ENCODE measurements at places on chromosomes 4 and X.

DNA sequence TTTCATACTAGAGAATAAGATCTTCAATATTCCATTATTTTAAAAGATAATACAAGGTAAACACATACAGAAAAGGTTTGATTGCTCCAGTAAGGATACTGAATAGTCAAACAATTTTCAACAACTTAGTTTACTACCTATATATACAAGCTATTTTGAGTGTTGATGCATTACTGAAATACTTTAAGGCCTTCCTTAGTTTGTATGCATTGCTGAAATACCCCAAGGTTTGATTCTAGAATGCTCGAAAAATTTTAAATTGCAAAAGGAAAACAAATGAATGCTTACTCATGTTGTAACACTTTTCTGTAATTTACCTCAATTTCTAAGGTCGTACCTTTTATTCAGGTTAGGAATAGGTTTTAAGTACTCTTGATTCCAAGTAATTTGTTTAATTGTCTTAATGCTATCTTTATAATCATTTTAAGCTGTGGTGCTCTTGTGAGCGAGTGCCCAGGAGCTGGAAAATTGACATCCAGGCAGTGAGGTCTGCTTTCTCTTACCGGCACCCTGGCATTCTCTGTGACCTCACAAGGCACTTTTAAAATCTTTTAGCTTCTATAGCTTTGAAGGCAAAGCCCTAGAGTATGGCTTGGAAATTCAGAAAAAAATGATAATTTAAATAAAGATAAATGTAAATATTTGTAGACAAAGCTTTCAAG is 114.0 kb downstream of the BMPR1B start:
- DNase-seq: no peak

GRCh38 chr4:14403132-14403531 is 599.1 kb upstream of the CPEB2 start:
- no peak for DNase-seq

GRCh38 chrX:136867096-136867491 is 13.4 kb downstream of the RBMX start:
- DNase-seq: no peak

- DNase-seq: no peak
These were observed 138.5 kb upstream of the QRFPR start for GRCh38 chr4:121519236-121519838.

- DNase-seq: no peak
These were observed 90.0 kb downstream of the ELOVL6 start for GRCh38 chr4:110108422-110108821.

GRCh38 chr4:6939761-6940743 is 30.4 kb downstream of the TBC1D14 start:
- no peak for DNase-seq

DNA sequence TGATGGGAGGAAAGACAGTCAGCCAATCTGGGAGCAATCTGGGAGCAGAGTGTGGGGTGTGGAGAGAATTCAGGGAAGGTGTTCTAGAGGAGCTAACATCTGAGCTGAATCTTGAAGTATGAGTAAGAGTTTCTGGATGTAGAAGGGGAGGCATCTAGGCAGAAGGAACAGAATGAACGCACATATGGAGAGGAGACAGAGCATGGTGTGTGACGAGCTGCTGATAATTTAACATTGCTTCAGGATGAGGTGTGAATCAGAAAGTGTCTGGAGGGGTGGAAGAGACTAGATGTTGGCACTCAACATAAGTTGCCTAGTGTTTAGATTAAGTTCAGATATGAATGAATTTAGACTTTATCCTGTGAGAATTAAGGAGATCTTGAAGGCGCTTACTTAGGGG is 58.9 kb downstream of the CPE start:
- DNase-seq: no peak

- no peak for DNase-seq
These were observed 78.7 kb downstream of the LNX1 start for GRCh38 chr4:53512608-53513007.

- no peak for DNase-seq
These were observed 69.5 kb downstream of the LARP1B start for GRCh38 chr4:128130621-128131020.

DNA sequence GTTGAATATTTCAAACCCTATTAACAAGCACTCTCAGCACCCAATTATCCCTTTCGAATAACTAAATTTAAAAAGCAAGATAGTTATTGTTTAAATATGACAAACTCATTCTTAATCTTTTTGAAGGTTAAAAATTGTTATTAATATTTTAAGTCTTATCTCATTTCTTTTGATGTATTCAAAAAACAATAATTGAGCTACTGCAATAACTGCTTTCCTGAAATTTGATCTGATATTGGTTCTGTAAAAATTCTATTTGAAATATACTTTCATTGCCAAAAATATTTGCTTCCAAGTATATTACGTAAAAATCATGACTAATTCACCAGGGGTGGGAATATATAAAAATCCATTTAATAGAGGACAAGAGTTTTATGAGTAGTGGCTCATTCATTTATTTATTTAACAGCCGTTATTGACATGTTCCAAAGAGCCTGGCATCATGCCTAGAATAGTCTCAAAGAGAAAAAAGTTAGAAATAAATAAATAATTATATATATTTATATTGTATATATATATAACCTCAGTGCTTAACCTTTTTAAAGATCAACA is 34.4 kb downstream of the GLRA3 start:
- DNase-seq: no peak

- DNase-seq: no peak
These were observed 39.1 kb upstream of the TMEM184C start for GRCh38 chr4:147578051-147578476.

- no peak for DNase-seq
These were observed 92.2 kb upstream of the GPR34 start for GRCh38 chrX:41596596-41596995.

- no peak for DNase-seq
These were observed 98.7 kb upstream of the PPP2R3B start for GRCh38 chrX:485368-485767.

DNA sequence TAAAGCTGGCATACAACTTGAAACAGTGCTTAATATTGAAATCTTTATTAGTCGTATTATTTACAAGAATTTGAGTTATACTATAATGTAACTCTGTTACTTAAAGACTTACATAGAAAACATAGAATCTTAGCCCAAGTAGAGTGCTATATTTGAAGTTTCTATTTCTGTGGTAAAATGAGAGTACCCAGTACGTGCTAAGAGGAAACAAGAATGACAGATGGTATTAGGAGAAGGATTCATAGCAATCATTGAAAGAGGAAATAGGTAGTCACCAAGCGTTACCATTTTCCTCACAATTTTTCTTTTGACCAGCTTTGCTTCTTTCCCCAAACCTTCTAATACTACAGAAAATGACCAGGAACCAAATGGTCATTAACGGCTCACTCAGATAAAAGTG is 412.1 kb upstream of the GRIA3 start:
- no peak for DNase-seq

DNA sequence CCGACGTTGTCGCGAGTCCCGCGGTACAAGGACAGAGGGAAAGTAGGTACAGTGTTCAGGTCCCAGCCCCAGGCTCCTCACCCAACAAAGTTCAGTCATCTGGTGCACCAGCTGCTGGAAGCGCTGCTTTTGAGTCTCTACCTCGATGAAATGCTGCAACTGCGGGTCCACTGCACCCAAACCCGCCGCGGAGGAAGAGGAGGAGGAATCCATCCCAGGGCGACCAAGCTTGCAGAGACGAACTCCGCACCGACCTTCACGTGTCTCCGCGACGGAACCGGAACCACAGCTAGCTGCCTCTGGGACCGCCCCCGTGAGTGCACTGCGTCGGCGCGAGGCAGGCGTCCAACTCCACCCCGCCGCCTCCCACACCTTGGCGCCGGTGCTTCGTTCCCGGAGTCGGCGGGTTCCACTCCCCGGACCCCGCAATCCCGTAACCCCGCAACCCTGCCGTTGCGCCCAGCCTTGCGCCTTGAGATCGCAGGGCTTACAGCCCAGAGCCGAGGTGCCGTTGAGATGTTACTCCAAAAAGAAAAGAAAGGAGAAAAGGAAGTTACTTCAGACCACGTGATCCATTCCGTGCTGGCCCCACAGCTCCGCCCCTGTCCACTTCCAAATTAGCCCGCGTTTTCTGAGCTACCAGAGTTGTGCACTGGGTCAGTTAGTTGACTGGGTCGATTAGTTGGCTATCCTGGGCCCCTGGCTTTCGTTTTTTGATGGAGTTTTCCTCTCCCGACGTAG is at the start of gene TIMM8A:
Gene TIMM8A, minus strand, starts transcription at position 291 of the 741 bp plus-strand sequence. Its CDS starts 78 bp downstream, at position 213.
- DNase-seq: peak; percentile 49

GRCh38 chrX:45980726-45981125 is 564.5 kb downstream of the ZNF674 start:
- no peak for DNase-seq

DNA sequence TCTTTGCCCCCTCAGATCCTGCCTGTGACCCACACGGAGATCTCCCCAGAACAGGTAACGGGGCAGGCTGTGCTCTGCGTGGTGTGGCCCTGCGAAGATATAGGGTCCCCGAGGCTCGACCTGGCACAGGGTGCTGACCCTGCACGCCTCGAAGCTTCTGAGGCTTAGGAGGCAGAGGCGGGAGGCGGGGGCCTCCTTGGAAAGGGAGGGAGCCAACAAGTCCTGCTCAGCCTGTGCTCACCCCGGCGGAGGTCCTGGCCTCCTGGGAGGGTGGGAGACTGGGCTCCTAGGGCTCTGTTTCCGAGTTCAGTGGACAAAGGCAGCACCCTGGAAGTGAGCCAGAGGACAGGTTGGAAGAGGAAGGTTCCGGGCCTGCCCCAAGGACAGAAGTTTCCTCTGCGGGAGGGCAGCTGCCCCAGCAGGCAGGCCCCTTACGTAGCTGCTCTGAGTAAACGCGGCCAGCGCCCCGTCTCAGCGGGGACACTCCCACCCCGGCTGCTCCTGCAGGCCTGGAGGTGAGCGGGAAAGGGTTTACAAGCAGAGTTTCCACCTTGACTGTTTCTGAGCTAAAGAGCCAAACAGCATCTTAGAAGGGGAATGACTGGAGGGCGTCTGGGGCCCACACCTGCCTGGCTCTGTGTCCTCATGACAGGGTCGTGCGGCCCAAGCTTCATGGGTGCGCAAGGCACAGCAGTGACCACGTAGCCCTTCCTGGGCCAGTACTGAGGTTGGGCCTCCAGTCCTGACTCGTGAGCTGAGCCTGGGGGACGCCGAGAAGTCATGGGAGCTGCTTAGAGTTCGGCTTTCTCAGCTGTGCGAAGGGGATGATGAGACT is 16.1 kb downstream of the TMEM175 start:
- no peak for DNase-seq

DNA sequence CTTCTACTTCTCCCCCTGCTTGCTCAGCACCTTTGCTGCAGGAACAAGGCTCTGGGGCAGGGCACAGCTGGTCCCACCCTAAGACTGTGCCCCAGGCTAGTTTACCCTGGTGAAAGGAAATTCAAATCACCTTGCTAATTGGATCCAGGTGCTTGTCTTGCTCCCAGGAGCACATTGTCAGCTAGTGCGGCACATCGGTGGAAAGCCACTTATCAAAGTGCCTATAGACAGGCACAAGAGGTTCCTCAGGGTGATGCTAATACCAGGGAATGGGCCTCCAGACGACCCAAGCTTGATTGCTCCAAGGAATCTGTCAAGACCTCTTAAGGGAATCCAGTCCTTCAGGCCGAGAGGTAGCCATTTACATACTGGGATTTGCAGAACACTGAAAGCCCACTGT is 64.5 kb upstream of the PRPS1 start:
- DNase-seq: no peak

DNA sequence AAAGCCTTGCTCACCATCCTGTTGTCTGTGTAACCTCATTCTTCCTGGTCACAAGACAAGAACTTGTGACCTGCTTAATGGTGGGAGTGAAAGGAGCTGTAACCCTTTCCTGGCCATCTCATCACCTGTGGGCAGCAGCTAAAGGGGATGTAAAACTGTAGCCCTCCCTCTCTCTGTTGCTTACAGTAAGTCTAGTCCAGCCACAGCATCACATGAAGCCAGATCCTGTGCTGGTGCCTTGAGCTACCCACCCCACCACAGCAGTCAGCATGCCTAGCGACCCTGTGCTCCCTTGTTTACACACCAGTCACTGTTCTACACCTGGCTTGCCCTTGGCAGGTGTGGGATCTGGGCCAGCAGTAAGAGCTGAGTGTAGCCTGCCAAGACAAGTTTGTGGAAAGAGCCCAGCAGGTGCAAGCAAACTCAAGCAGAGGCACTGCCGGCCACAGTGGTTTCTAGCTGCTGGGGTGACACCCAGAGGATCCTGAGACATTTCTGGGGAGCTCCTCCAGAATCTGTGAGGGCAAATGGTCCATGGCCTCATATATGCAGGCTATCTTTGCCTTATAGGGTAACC is 41.0 kb downstream of the UGT2B28 start:
- no peak for DNase-seq

DNA sequence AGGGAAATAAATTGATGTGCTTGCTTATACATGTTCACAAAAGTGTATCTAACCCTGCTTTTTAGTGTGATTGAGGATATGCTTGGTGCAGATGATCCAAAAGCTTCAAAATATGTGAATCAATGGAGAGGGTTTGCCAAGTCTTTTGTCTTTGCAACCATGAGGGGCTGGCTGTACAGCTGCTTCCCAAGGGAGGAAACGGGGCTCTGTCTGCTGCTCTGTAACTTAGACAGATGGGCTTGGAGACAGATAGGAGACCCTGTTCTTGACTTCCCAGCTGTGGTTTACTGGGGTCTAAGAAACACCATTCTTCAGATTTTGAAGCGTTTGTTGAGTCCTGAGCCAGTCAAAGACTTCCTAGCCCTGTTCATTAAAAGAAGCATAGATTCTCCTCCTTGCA is 152.3 kb downstream of the DCLK2 start:
- DNase-seq: no peak

DNA sequence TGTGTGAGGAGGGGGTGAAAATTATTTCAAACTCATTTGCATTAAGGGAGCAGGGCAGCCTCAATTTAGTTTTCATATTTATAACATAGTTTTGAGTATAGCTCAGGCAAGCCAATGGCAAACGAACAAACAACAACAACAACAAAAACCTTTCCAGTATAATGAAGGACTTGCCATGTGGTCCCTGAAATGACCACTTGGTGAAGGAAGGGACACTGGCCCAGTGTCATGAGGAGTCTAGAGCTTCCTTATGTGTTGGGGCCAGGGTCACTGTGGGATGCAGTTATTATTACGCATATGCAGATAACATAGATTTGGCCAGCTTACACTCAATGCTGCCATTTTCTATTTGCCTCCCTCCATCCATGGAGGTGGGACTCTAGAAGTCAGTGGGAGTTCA is 23.3 kb downstream of the NKX3-2 start:
- DNase-seq: no peak

DNA sequence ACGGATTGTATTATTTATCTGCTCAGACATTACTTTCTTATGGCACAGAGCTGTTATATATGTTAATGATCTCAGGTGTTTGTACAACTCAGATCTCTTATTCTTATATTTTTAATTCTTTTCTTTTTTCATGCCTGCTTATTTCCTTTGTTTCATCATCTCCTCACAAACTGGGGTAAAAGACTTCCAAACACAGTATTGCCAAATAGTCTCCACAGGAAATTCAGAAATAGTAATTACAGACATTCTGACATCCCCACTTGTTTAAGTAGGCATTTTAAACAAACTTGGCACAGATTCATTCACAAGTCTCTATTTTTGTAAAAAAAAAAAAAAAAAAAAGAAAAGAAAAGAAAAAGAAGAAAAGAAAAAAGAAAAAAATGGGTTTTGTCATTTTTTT is 129.7 kb upstream of the USP38 start:
- no peak for DNase-seq

Data from stimulated activated CD4-positive, alpha-beta T cell treated with anti-CD3 and anti-CD28 coated beads, TNF-alpha, amount 100 ng/mL, for 24 hours (primary cell).